CD4-positive, alpha-beta T cell treated with Interleukin-15 for 4 hours (primary cell): ENCODE measurements at places on chromosomes 5 and 9.

GRCh38 chr5:142785206-142785605 lies 15.0 kb downstream of the ARHGAP26 start:
- no peak for DNase-seq

- DNase-seq = no peak
Measured at GRCh38 chr9:8800196-8800595, 1000.6 kb upstream of the DMAC1 start.

DNA sequence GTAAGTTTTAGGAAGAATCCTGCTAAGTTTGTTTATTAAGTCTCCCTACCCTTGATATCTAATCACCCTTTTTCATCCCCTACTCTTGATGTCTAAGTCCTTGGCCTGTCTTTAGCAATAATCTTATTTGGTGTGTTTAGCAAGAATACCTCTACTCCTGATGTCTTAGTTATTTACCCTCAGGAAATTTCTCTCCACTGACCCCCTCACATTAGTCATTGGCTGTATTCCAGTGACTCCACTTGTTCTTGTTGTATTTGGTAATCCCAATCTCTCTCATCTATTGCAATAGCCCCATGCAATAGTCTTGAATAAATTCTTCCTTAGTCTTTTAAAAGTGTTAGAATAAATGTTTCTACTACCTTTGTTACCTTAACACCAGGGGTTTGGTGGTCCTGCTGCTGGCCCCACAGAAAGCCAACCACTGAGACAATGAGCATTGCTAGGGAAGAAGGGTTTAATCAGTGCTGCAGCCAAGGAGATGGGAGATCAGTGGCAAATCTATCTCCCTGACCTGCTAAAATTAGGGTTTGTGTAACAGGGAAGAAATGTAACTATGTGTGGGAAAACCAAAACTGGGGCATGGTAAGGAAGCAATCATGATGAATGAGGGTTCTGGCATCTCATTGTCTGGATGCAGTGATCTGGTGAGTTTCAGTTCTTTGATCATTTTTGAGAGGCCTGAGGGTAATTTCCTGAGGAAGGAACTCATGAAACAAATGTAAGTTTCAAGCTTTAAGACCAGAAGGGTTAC lies 236.4 kb upstream of the DAB2 start:
- DNase-seq = no peak

DNA sequence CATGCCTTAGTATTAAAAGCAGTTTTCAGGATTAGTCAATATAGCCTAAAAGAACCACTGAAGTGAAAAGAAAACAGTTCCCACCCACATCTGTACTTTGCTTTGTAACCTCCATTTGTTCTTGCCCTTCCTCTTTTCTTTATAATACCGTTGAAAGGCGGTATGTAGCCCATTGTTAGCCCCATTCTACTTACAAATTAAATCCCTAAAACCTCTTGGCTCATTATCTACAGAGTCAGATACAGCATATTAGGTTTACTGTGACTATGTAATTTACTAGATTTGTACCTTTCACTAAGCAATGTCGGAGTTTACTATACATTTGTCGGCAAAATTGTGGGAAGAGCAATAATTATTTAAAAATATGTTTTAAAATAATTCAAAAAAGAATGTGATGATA lies 17.3 kb downstream of the ALDH1A1 start:
- DNase-seq = no peak

DNA sequence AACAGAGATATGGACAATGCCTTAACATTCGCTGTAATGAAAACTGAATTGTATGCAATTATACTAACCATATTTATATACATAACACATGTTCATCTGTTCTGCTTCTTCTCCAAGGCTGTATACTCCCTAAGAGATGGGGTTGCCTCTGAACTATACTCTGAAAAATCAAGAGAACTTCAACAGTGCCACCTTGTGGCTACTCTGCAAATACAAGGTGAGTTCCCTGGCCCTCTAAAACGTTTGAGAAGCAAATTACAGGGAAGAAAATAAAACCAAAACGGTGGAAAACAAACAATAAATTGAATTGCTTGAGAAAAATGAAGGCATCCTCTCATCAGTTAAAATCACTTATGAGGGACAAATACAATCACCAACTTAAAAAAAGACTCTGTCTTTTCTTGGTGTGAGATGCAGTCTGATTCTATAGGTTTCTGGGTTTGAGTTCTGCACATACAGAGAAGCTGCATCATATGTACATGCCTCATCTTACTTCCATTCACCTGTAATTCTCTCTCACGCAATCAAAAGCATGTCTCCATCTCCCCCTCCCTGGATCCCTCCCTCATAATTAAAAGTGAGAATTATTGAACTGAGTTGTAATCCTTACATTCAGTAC lies 98.6 kb downstream of the FBXW11 start:
- DNase-seq = peak; percentile 59

DNA sequence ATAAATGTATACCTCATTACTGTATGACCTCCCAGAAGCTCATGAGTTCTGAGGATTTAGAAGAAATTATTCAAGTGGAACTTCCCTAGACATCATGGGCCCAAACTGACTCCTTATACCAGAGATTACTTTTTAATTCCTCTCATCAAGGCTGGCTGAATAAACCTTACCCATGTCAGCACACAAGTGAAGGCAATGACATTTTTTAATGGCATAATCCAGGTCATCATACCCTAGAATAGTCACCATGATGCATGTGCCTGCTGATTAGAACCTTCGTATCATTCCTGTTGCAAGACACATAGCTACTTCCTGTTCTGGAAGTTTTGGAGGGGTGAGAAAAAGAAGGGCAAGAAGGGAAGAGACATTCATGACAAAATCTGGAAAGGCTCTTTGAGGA lies 49.8 kb upstream of the IFNK start:
- no peak for DNase-seq

- no peak for DNase-seq
Measured at GRCh38 chr5:124524552-124525232, 221.7 kb downstream of the ZNF608 start.

DNA sequence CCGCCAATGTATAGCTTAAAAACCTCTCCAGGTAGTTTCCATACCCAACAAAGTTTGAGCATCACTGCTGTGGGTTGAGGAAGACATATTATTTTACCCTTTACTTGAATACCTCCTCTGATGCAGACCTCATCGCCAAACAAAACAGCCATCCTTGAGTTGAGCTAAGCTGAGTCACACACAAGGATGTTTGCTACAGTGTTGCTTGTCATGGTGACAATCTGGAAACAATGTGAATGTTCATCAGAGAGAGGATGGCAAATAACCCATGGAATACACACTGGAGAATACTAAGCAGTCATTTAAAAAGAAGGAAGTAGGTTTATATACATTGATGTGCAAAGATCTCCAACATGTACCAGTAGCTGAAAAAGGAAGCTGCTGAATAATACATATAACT lies 41.1 kb upstream of the TCF7 start:
- DNase-seq = peak; percentile 30

- no peak for DNase-seq
Measured at GRCh38 chr9:94150279-94150828, 66.1 kb downstream of the PTPDC1 start.

DNA sequence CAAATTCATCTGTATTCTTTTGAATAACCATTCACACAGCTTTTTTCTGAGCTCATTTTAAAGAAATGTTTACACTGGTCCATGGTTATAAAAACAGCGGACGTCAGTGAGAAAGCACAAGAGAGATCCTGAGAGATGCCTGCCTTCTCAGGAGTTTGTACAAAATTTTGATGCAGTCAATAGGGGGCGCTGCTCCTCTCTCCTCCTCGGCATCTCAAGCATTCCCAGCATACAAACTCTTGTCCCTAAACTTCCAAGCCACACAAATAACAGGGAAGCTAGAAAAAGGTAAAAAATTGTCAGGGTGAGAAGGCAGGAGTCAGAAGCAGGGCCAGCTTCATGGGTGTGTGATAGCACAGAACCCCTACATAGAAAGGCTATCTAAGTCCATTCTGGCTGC lies 11.2 kb upstream of the CCDC152 start:
- DNase-seq = no peak

GRCh38 chr9:19223724-19224123 lies 6.8 kb upstream of the DENND4C start:
- DNase-seq = no peak

- no peak for DNase-seq
Measured at GRCh38 chr5:96148376-96148775, 186.7 kb upstream of the ELL2 start.

DNA sequence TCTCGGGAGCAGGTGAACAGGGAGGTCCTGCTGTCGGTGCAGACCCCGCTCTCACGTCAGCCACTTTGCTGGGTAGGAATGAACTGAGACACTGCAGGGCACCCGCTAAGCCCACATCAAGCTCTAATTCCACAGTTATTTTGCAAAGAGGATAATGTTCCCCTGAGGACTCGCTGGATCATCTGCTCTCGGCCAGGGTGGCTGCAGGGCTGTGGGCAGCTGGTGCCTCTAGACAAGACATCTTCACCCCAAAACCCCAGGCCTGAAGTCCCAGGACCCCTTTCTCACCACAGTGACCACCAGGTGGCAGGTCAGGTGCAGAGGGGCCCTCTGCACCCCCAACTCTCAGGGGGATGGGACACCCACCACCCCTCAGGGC lies 135.1 kb upstream of the PPP1R26 start:
- no peak for DNase-seq

DNA sequence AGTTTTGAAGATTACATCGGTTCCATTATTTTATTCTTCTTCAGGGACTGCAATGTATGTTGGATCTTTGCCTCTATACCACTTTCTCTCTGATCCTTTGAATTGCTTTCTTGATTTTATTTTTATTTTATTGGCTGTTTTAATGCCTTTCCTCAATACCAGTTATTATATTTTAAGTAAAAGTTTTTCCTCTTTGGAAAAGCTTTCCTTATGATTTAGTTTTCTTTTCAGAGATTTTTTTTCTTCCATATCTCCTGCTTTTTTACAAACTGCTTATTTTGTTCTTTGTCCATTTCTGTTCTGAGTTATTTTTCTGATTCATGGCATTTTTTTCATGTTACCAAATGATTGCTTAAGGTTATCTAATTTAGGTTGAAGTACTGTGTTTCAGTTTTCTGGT lies 11.5 kb downstream of the ZMAT2 start:
- no peak for DNase-seq

GRCh38 chr9:75128535-75128934 lies 40.2 kb downstream of the OSTF1 start:
- no peak for DNase-seq

- no peak for DNase-seq
Measured at GRCh38 chr5:178473854-178474253, 116.3 kb downstream of the COL23A1 start.

DNA sequence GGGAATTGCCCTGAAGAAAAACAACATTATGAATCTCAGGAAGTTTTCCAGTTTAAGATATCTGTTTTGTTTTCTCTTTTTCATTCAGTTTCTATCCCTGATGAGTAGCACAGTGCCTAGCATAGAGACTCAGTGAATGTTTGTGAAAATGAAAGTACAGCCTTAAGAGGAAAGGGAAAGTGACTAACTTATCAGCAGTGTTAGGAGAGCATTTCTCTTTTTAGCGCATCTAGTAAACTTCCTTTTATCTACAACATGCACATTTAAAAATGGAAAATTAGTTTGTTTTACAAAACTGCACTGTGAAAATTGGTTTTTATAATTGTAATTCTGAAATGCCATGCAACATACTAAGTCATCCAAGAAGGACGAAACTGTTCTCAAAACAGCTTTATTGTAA lies 110.8 kb downstream of the SMARCA2 start:
- peak; percentile 17 for DNase-seq

DNA sequence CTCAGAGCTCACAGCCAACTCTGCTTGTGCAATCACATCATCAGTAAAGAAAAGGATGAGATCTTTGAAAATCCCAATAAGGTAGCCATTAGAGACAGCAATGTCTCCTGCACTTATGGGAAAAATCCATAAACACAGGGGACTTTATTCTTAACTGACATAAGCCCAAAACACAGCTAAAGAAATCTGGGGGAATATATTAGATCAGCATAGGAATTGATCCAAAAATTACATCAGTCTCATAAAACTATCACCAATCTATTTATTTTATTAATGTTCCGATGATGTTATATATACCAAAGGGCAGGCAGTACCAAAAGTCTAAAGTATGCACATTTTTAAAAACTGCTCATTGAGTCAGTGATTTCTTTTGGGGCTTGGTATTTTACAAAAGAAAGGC lies 6.9 kb downstream of the MRPS27 start:
- DNase-seq = no peak

- no peak for DNase-seq
Measured at GRCh38 chr9:110801426-110801825, 132.8 kb downstream of the MUSK start.

- no peak for DNase-seq
Measured at GRCh38 chr5:89721353-89721752, 688.2 kb downstream of the CETN3 start.

DNA sequence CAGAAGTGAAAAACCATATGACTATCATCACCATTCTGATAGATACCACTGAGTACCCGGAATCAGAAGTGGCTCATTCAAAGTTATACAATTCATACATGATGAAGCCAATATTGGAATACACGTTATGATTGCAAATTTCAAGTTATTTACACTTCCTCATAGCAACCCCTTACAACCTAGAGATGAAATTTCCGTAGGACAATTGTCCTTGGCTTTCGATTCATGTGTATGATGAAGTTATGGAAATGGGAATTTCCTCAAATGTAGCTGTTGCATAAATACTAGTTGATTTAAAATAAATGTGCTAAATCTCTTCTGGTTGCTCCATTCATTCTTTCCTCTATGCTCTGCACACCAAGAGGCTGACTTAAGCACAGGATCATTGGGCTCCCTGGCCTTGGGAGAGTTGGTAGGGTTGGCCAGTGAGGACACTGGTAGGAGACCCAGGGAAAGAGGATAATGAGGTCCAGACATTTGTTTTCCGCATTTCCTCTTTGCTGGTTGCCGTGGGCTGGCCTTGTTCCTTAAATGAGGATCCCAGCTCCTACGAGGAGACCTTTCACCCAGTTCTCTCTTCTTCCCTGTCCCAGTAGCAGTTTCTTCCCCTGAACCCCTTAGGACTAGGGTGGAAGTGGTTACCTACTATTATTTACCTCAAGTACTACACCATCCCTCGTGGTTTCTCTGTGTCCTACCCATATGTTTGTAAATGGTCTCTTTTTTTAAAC lies 90.3 kb downstream of the ZNF474 start:
- no peak for DNase-seq

DNA sequence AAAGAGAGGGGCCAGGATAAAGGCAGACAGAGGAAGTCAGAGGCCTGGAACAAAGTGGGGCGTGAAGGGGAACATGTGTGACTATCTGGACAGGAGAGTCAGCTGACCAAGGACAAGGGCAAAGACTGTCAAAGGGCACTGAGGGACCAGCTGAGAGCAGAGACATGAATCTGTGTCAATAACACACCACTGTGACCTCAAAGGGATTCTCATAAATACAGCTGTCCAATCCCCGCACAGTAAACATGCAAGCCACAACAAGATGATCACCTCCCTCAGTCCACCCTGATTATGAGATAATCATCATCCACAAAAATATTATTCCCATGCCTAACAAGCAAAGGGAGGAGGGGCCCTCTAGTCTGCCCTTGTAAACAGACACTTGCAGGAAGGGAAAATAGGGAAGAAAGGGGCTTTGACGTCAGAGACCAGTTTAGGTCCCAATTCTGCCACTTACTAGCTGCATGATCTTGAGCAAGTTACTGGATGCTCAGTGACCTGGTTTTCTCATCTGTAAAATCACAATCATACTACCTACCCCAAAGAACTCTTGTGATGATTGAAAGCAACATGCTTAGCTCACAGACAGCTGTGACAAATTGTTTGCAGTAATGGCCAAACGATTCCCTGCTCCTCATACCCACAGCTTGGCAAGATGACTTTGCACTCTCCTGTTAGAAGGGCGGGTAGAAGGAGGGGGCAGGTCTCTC lies 41.8 kb downstream of the RAPGEF1 start:
- no peak for DNase-seq

GRCh38 chr5:120605325-120606079 lies 141.4 kb downstream of the PRR16 start:
- DNase-seq = no peak
